ENCODE measurements at places on chromosomes 2 and 18.

GRCh38 chr18:55779691-55780585 is 191.9 kb upstream of the TCF4 start:
- no peak for DNase-seq

GRCh38 chr2:239727182-239727775 is 297.9 kb downstream of the NDUFA10 start:
- DNase-seq, result no peak

- DNase-seq, result no peak
Measured at GRCh38 chr2:11102466-11102865, 52.8 kb upstream of the SLC66A3 start.

- DNase-seq, result no peak
Measured at GRCh38 chr2:199443589-199444130, 14.1 kb downstream of the SATB2 start.

GRCh38 chr18:45976974-45977373 is 9.8 kb upstream of the EPG5 start:
- DNase-seq, result no peak

DNA sequence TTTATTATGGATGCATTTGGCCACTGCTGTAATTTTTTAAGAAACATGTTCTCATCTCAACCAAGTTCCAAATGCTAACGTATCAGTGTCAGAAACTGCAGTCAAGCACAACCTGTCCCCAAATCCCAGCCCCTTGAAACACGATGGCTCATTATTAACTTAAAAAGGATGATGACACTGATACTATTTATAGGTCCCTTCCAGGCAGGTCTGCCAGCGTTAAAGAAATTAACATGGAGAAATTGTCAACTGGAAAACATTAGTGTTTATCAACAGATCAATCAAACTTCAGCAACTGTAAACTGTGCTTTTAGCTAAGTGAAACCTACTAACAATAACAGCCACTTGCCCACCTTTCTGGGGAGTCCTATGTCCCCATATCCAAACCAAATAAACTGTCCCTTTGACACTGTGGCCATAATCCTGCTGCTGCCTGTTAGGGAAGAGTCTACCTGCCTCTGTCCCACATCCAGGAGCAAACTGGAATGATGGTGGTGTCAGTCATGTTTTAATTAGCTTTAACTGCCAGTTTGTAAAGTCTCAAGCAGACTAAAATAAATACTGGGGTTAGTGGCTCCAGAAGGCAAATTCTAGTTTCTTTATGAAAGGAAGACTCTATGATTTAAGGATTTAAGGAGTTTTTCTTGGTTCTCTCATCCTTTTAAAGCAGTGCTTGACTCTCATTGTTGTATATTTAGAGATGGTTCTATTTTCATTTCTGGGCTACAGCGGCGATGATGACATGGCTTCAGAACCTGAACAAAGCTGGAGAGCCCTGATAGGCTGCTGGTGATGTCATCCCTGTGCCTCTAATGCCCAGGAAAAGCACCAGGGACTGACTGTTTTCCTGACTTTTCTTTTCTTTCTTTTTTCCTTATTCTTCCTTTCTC is 583.6 kb upstream of the PIK3C3 start:
- no peak for DNase-seq

- no peak for DNase-seq
Measured at GRCh38 chr18:48875314-48875941, 75.3 kb downstream of the SMAD7 start.

- no peak for DNase-seq
Measured at GRCh38 chr2:176669398-176670174, 400.3 kb downstream of the MTX2 start.

GRCh38 chr18:34320267-34320666 is 95.6 kb upstream of the NOL4 start:
- DNase-seq, result no peak

GRCh38 chr18:7301094-7301493 is 70.2 kb downstream of the LRRC30 start:
- no peak for DNase-seq

- DNase-seq, result no peak
Measured at GRCh38 chr2:230873661-230874401, 9.1 kb downstream of the ITM2C start.

DNA sequence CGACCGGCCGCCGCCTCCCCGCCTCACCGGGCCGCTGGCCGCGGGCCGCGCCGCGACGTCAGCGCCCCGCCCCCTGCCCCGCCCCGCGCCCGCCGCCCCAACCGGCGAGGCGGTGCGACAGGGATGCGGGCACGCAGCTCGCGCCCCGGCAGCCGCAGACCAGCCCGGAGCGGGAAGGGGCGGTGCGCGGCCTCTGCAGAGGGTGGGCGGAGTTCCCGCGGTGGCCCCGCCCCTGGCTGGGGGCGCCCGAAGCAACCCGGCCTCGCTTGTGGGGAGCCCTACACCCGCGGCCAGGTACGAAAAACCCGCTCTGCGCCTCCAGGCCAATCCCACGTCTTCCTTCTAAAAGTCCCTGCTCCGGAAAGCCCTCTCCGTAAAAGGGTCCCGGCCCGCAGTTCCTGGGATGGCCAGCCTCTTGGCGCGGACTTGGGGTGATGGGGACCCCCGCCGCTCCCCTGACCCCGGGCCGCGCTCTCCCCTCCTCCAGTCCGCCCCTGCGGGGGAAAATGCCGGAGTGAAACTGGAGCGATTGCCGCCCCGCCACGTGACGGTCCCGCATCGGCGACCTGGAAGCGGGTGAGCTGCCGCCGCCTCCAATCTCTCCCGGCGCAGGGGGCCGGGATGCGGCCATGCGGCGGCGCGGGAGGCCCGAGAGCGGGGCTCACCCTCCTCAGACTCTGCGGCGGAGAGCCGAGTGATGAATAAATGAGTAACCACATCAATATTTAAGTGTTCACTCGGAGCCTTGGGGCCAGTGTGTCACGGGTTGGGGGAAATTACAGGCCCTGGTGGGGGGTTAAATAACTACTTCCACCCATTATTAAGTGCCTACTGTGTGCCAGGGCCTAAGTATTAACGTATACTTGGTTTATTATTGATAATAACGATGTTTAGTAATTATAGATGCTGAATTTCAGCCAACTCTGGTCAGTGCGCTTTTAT is at the start of gene RAB11FIP5:
Gene RAB11FIP5 (minus strand): TSS at position 36 of the 942 bp plus-strand sequence. CDS start 171 bp downstream, outside the sequence.
- peak; percentile 84 for DNase-seq

DNA sequence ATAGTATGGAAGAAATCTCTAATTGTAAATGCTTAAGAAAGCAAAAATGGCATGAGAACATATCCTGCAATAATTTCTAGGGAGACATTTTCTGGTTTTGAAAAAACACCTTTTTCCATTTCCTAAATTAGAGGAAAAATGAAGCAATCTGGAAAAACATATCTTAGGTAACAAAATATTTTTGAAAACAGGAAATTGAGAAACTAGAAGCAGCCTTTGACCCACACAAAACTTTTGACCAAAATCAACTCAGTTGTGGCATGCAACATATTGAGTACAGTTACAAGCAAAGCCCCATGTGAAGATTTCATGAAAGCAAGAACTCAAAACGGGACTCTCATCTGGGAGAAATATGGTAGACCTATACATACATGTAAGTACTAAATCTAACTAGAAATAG is 28.6 kb upstream of the CHAC2 start:
- DNase-seq, result no peak

DNA sequence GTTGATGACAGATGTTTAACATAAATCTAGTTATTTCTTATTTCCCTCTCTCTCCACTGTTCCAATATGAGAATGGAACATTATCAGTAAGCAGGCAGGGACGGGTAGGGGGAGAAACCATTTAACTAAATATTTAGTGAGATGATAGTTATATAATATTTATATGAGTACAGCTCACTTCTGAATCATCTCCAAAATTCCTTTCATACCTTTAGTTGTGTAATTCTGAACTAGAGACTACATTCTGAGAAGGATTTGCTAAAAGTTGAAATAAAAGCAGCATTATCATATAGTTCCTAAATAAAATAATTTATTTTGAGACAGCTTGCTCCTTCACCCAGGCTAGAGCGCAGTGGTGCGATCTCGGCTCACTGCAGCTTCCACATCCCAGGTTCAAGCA is 41.4 kb downstream of the B4GALT6 start:
- no peak for DNase-seq

DNA sequence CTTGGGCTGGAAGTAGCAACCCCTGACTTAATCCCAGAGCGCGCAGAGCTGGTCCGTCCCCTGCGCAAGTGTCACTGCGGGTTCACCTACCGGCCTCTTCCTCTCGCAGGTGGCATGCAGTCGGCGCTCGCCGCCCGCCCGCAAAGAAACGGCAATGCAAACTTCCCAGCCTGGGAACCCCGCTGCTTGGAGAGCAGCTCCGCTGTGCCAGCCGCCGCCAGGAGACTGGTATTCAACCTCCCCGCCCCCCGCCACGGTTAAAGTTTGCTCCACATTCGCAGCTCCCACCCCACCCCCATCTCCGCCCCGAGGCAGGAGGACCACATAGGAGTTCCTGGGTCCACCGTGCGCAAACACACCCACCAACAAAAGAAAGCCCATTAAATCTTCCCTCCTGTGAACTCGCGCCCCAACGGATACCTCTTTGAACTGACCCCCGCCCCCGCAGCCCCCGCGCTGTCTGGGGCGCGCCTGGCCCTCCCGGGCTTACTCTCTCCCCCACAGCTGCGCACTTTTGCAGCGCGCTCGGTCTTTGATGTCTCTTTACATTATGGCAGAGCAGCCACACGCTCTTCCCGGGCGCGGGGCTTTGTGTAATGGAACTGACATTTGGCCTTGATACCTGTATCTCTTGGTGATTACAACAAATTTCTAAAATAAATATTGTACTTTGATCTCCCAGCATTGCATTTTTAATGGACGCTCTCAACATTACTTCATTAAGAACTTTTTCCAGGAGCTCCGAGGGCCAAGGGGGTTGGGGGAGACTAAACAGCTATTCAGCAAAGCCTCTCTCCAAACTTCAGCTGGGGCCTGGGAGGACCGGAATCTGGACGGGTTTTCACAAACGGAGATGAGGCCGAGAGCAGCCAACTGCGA is 3.1 kb upstream of the SP5 start:
- no peak for DNase-seq

- no peak for DNase-seq
Measured at GRCh38 chr2:83874712-83875430, 584.2 kb downstream of the SUCLG1 start.

- no peak for DNase-seq
Measured at GRCh38 chr18:79932907-79933306, 18.5 kb downstream of the SLC66A2 start.

- DNase-seq, result no peak
Measured at GRCh38 chr18:32544088-32544487, 73.4 kb upstream of the GAREM1 start.

DNA sequence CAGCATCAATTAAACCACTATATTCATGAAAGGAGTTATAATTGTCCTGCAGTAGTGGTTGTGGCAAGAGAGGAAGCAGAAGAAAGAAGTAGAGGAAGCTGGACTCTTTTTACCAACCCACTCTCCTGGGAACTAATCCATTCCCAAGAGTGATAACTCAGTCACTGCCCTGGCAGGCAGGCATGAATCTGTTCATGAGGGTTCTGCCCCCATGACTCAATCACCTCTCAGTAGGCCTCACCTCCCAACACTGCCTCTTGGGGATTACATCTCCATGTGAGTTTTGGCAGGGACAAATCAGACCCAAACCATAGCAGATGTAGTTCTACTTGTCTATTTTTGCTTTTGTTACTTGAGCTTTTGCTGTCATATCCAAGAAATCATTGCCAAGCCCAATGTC is 232.7 kb upstream of the MAP2 start:
- no peak for DNase-seq

All from immature natural killer cell (primary cell).